ENCODE measurements at places on chromosomes 1 and 21. TPM values are rescaled to one million over a fixed set of nuclear protein-coding genes. Genes with fewer than 3 reads are reported as not detected.

OR2T29 gene
- total RNA-seq = not detected

C1orf74 gene
- total RNA-seq = 2.6 TPM

IFNLR1 gene
- 2.6 TPM for total RNA-seq

LORICRIN gene
- not detected for total RNA-seq

PHGDH gene
- total RNA-seq = 195 TPM

NBPF6 gene
- not detected for total RNA-seq

SPATA46 gene
- not detected for total RNA-seq

C4BPB gene
- total RNA-seq = 1.7 TPM

TMEM61 gene
- total RNA-seq = not detected

FCGR2B gene
- total RNA-seq = not detected

WDTC1 gene
- total RNA-seq = 25.0 TPM

PEF1 gene
- total RNA-seq = 55.2 TPM

FMO3 gene
- not detected for total RNA-seq

EFNA4 gene
- total RNA-seq = 9.7 TPM

MIXL1 gene
- not detected for total RNA-seq

MDM4 gene
- 72.2 TPM for total RNA-seq

VANGL2 gene
- not detected for total RNA-seq

C1QB gene
- total RNA-seq = not detected

FCRL4 gene
- total RNA-seq = not detected

EXOC8 gene
- 18.4 TPM for total RNA-seq

RIMKLA gene
- 2.5 TPM for total RNA-seq

CRYAA gene
- not detected for total RNA-seq

SMCP gene
- not detected for total RNA-seq

ASTN1 gene
- total RNA-seq = not detected

IFNAR1 gene
- total RNA-seq = 32.5 TPM

NEK2 gene
- 52.6 TPM for total RNA-seq
